ENCODE measurements at places on chromosomes 12 and 14. TPM values are rescaled to one million over a fixed set of nuclear protein-coding genes. Genes with fewer than 3 reads are reported as not detected.

DNA sequence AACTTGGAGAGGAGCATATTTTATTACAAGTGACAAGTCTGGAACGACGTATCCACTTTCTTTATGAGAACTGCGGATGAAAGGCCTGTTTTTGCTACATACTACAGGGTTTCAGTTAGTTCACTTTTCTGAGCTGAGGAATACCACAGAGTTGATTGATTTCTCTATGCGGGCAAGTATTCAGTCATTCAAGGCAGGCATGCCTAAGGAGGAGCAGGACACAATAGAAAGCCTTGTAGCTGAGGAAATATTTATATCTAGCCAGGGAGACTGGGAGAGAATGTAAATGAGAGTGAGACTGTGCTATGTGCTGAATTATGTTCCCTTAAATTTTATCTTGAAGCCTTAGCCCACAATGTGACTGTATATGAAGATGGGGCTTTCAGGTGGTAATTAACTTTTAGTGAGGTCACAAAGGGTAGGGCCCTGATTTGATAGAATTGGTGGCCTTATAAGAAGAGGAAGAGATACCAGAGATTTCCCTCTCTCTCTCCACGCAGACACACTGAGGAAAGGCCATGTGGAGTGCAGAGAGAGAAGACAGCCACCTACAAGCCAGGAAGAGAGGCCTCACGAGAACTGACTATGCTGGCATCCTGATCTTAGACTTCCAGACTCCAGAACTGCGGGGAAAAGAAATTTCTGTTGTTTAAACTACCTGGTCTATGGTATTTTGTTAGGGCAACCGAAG is 459.0 kb upstream of the ATP2B1 start:
- no peak for DNase-seq

- DNase-seq, result no peak
Observed at GRCh38 chr12:24848941-24849477, 99.9 kb downstream of the BCAT1 start.

The KRT80 gene
- 4.7 TPM for total RNA-seq

The TIMELESS gene
- 4.3 TPM for total RNA-seq

GRCh38 chr12:6765634-6766581 is at the start of gene PTMS:
Gene PTMS, plus strand, starts transcription at chr12:6766363. Its CDS starts 343 bp downstream, at chr12:6766706.
- peak; percentile 86 for DNase-seq

The MAPKAPK5 gene
- total RNA-seq, result 26.1 TPM

- no peak for DNase-seq
Observed at GRCh38 chr12:6294156-6295093, 16.1 kb upstream of the PLEKHG6 start.

DNA sequence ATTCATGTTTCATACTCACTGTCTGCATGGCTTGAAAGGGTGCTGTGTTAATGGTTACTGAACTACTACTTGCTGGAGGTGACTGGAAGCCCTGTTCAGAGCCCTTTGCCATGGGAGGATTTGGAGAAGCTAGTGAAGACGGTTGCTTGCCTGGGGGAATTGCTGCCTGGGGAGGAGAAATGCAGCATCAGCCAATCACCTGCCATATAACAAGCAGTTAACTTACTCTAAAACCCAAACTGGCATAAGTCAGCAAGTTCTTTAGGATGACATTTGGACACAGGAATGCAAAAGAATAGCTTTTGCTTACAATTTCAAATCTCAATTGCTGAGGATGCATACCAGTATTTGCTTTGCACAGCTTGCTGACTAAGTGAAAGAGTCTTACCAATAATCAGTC is 23.4 kb upstream of the IPO8 start:
- no peak for DNase-seq

DNA sequence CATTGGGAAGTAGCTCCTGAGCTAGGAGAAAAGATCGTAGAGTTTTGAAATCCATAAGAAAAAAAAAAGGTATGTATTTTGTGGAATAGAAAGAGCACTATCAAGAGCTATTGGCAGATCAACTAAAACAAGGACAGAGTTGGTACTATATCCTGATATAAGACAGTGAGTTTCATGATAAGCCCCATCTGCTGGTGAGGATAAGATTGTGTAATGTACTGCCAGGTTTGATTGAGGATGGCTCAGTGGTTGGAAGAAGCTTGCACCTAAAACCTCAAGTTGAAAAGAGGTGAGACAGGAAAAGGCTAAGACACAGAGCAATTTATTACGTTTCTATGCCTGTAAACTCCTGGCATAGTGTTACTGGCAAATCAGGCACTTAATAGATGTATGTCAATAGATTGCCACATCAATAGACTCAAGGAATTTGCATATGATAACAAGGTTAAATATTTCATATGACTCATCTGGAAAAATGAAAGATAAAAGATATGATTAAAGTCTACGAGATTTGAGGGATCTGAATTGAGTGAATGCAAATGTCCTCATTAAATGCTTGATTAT is 525.6 kb downstream of the FLRT2 start:
- no peak for DNase-seq

The KLRG1 gene
- total RNA-seq, result 1.4 TPM

GRCh38 chr14:89165189-89166181 is 251.5 kb downstream of the FOXN3 start:
- no peak for DNase-seq

DNA sequence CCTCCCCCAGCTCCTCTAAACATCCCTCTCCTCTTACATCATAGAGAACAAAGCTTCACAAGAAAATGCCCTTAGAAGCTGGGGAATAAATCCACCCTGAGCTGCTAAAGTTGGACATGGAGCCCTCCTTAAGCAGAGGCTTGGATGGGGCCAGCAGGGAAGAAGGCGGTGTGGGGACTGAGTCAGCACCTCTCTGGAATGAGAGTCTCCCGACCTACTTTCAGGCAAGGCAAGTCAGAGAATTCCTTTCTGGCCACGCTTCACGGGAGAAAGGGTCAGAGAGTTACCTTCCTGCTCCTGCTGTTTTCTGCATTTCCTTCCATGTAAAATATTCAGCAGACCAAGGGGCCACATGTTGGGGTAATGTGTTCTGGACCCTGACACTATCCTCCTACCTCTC is 113.3 kb upstream of the PRB2 start:
- no peak for DNase-seq
